ENCODE measurements at places on chromosomes 7 and 10. TPM values are rescaled to one million over a fixed set of nuclear protein-coding genes. Genes with fewer than 3 reads are reported as not detected.

TMEM130 gene
- 0.29 TPM for total RNA-seq

RTKN2 gene
- total RNA-seq: 0.95 TPM

TBX20 gene
- 2.4 TPM for total RNA-seq

ANXA7 gene
- total RNA-seq: 113 TPM

CALHM1 gene
- not detected for total RNA-seq

NUTM2B gene
- total RNA-seq: 0.30 TPM
